Activated CD4-positive, alpha-beta T cell treated with anti-CD3 and anti-CD28 coated beads for 36 hours (primary cell): ENCODE measurements at places on chromosomes 5 and 9. TPM values are rescaled to one million over a fixed set of nuclear protein-coding genes. Genes with fewer than 3 reads are reported as not detected.

- DNase-seq, result no peak
Observed at GRCh38 chr5:34914671-34915138, 599 bp downstream of the RAD1 start.

GRCh38 chr5:74281166-74281565 is 359.4 kb downstream of the ENC1 start:
- no peak for DNase-seq

GRCh38 chr9:72574156-72574810 is 52.9 kb downstream of the TMC1 start:
- DNase-seq, result no peak

The MCTP1 gene
- 0.32 TPM for total RNA-seq
